Large intestine (tissue), 12 donors: ENCODE measurements at places on chromosomes 2 and 18.

GRCh38 chr2:69600425-69600824 is 43.1 kb downstream of the AAK1 start:
- no peak overlapping the region for H3K4me3 ChIP-seq
- no peak overlapping the region for H3K27ac ChIP-seq
- DNase-seq = no peak
- H3K36me3 ChIP-seq = no peaks in the 10 kb centered on the region

DNA sequence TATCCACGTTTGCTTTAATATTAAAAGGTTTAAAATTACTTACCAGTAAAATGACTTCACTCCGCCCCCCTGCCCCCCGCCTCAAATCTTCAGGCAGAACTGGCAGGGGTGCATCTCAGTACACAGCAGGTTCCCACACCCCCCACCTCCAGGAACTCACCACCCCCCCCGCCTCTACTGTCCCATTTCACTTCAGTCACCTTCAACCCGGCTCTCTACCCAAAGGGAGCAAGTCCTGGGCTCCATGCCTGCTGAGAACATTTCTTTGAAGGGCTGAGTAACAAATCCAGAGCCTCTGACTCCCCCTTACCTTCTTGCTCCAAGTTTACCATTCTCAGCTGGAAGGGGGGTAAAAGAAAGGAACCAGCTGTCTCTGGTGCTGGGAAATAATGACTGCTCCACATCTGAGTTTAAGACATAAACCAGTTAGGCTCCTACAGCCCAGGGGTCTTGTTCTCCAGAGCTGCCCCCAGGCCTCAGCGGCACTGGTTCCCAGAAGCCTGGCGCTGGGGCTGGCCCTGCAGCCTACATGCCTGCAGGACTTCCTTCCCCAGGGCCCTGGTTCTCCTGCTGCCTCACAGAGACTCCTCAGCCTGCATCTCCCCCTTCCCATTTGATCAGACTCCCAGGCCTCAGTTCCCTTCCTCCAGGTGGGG is 42.8 kb downstream of the DNMT3A start:
- peaks cover 5% of the 10 kb centered on the region for H3K4me1 ChIP-seq
- no peak overlapping the region for H3K27ac ChIP-seq
- H3K36me3 ChIP-seq = peaks cover 69% of the 10 kb centered on the region
- no peaks in the 10 kb centered on the region for H3K27me3 ChIP-seq
- no peak for DNase-seq

GRCh38 chr18:77054288-77054605 is 78.3 kb downstream of the MBP start:
- no peak for DNase-seq
- no peaks in the 10 kb centered on the region for H3K27me3 ChIP-seq
- no peak overlapping the region for H3K4me3 ChIP-seq
- peaks cover 40% of the 10 kb centered on the region for H3K4me1 ChIP-seq

DNA sequence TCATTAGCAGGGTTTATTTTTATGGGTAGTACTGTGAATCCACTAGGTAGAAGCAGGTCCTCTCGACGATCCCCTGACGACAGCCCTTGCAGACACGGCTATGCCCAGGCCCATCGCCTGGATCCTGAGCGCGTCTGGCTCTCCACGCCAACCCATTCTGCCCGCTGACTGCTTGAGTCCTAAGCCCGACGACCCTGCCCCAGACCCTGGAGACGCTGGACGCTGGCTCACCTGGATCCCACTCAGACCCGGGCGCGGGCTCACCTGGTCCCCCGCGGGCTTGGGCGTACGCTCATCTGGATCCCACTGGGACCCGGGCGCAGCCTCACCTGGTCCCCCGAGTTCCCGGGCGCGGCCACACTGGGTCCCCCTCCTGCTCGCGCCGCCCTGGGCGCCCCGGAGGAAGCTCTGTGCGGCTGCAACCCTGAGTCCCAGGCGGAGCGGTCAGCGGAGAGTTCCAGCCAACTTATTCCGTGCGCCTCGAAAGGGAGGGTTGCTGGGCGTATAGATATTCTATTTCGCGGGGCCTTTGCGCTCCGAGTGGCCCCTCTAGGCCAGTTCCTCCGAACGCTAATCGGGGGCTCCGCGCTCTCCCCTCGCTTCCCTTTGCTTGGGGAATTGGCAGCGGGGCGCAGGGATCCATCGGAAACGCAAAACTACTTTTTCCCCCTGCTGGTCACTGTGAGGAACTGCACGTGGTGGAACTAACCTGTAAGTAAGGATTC is 22.4 kb upstream of the RMP24 start:
- H3K4me3 ChIP-seq = peak overlapping the region; percentile 58
- DNase-seq = peak; percentile 26
- H3K27ac ChIP-seq = no peak overlapping the region

GRCh38 chr2:112687522-112687921 is 33.3 kb upstream of the NT5DC4 start:
- no peak overlapping the region for H3K27ac ChIP-seq
- no peaks in the 10 kb centered on the region for H3K27me3 ChIP-seq
- H3K36me3 ChIP-seq = no peaks in the 10 kb centered on the region
- H3K4me3 ChIP-seq = no peak overlapping the region

- H3K27ac ChIP-seq = no peak overlapping the region
- no peaks in the 10 kb centered on the region for H3K27me3 ChIP-seq
- H3K36me3 ChIP-seq = no peaks in the 10 kb centered on the region
- DNase-seq = no peak
- H3K4me1 ChIP-seq = no peaks in the 10 kb centered on the region
These were observed 529.1 kb downstream of the IRS1 start for GRCh38 chr2:226270285-226271058.

GRCh38 chr2:159399716-159400415 is 113.4 kb upstream of the WDSUB1 start:
- no peak overlapping the region for H3K4me3 ChIP-seq
- no peaks in the 10 kb centered on the region for H3K27me3 ChIP-seq
- peaks cover 13% of the 10 kb centered on the region for H3K36me3 ChIP-seq
- no peak for DNase-seq
- H3K4me1 ChIP-seq = no peaks in the 10 kb centered on the region

DNA sequence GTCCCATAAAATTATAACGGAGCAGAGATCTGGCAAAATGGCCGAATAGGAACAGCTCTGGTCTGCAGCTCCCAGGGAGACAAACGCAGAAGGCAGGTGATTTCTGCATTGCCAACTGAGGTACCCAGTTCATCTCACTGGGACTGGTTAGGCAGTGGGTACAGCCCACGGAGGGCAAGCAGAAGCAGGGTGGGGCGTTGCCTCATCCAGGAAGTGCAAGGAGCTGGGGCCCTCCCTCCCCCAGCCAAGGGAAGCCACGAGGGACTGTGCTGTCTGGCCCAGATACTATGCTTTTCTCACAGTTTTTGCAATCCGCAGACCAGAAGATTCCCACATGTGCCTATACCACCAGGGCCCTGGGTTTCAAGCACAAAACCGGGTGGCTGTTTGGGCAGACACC is 22.8 kb downstream of the ICA1L start:
- H3K27me3 ChIP-seq = no peaks in the 10 kb centered on the region
- no peaks in the 10 kb centered on the region for H3K36me3 ChIP-seq
- no peak overlapping the region for H3K4me3 ChIP-seq
- no peak overlapping the region for H3K27ac ChIP-seq

DNA sequence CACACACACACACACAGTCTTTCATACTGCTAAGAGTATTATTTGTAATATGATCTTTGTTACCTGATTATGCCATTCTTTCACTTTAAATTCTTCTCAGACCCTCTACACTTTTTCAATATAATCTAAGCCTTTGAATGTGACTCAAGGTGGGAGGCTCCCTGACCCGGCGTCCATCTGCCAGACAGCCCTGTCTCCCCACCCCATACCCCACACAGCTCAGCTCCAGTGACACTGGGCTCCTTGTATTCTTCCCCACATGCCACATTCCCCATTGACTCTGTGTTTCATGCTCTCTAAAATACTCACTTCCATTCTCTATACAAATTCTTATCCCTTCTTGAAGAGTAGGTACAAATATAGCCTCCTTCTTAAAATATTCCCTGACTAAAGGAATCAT is 442.2 kb downstream of the TGIF1 start:
- H3K27ac ChIP-seq = no peak overlapping the region
- no peaks in the 10 kb centered on the region for H3K27me3 ChIP-seq
- no peak overlapping the region for H3K4me3 ChIP-seq
- no peak for DNase-seq
